Fibroblast of skin of scalp (primary cell): ENCODE measurements at places on chromosomes 4 and X.
A peak's percentile ranks its signal among the peaks of the same experiment; 100 is the strongest.

DNA sequence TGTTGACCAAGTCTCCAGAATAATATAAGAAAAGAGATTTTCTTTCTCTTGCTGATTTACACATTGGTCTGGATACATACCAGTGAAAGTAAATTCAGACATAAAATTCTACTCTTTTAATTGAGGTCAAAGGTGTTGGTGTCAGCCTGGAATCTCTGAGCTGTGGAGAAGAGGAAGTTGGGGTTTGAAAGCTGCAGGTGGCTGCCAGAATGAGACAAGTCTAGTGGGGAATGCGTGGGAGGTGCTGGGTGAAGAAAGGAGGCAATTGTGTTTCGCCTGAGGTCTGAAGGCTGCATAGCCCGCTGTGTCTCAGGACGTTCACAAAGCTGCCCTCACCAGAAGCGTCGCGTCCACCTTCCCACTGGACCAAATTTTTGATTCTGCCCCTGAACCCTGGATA, 31.2 kb downstream of the PHEX start:
- DNase-seq: no peak

DNA sequence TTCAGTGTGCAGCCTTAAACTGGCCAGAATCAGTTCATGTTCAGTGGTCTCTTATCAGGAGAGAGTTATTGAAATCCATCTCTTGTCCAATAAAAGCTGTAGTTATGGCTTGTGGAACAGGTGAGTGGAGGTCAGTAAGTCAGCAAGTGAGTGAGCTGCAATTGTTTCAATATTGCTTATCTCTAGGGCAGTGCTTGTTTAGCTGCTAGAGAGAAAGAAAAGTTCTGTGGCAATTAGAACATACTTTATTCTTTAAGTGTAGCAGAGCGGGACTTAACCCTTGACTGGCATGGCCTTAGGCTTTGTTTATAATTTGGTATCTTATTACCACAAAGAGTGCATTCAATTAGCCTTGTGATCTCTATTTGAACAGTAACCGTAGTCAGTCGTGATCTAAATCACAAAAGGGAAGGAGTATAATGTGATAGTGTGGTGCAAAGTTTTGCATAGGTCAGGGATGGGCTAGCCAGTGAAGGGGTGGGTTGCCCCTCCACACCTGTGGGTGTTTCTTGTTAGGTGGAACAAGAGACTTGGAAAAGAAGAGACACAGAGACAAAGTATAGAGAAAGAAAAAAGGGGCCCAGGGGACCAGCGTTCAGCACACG, 6.9 kb upstream of the ETDC start:
- no peak for DNase-seq

GRCh38 chr4:86498863-86499166, 95.3 kb upstream of the PTPN13 start:
- DNase-seq: no peak

- peak; percentile 50 for DNase-seq
Measured at GRCh38 chrX:124507246-124507645, 160.9 kb downstream of the SH2D1A start.

- no peak for DNase-seq
Measured at GRCh38 chr4:2415881-2416563, 2.4 kb downstream of the ZFYVE28 start.

GRCh38 chr4:5960252-5960880, 57.9 kb downstream of the C4orf50 start:
- DNase-seq: no peak

DNA sequence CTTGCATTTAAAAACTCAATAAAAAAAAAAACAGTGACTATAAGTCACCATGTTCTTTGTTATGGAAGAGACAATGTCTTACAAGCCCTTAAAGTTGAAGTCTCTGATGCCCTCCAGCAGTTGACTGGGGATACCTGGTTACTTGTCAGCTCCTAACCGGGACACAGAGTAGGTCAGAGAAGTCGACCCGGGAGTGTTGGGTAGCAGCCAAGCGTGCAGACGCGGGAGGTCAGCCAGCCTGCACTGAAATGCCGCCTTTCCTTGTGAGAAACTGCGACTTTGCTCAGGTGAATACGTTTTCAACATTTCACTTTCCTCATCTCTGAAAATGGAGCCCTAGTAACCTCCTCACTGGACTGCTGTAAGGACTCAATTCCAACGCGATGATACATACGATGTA, 81.8 kb downstream of the F11 start:
- no peak for DNase-seq

DNA sequence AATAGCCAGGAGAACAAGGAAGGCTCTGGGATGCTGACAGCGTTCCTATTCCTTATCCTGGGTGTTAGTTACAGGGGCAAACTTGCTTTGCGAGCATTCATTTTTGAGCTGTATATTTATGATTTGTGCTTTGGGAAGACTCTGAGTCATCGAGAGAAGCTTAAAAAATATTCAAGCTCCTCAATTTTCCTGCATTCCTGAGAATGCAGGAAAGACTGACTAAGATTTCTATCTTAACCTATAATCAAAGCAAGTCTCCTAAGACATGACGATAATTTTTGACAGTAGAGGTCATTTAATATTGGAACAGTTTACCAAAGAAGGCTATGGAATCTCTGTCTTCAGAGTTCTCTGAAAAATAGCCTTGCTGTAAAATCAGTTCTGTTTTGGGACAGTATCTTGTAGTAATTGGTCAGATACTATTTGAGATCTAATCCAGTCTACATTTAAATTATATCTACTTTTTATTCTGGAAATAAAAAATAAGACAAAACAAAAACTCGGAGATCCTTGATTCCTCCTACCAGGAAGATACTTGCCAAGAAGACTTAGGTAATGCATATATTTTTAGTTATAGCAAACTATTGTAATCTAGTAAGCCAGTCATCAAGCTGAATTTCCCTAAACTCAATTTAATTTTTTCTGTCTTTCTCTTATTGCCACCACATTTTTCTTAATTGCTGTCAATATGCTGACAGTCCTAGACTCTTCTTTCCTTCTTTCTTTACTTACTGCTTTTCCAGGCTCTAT, 31.7 kb downstream of the BBS12 start:
- DNase-seq: peak; percentile 94
